ENCODE measurements at places on chromosomes 1 and 21.

- no peak for DNase-seq
Measured at GRCh38 chr1:26237230-26237966, 3.4 kb downstream of the CEP85 start.

DNA sequence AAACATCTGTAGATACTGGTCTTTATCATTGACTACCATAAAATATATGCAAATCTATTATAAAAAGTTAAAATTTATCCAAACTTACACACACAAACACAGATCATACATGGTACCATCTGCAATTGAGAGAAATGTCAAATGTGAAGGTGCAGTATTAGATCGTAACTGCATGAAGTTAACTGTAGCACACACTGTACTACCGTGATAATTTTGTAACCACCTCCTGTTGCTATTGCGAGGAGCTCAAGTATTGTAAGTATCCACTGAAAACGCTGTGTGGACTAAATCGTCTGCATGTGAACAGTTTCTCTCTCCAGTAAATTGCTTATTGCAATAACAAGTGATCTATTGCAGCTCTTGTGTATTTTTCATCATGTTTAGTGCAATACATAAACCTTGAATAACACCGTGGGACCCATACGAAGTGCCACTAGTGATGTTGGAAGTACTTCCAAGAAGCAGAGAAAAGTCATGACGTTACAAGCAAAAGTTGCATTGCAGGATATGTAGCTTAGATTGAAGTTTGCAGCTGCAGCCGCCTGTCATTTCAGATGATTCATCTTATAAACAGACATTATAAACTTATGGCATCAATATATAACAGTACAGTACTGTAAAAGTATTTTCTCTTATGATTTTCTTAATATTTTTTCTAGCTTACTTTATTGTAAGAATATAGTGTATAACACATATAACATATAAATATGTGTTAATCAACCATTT lies 172.9 kb downstream of the SDCCAG8 start:
- no peak for DNase-seq

DNA sequence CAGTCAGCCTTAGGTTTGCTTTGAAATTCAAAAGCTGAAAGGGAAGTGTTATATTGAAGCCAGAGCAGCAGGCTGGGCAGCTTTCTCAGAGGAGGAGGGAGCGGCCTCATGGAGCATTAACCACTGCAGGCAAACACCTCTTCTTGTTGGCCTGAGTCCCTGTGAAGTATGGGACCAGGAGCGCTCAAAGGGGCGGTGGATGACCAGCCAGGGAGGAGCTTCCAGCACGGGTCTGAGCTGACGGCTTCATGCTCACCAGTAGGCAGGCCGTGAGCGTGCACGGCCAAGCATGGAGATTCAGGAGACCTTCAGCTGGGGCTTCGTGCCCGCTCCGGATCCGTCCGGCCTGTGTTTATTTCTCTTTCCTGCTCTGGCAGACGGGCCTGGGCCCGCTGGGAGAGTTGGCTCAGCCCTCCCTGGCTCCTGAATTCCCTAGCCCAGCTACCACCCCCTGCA lies 245.2 kb downstream of the TRABD2B start:
- no peak for DNase-seq

DNA sequence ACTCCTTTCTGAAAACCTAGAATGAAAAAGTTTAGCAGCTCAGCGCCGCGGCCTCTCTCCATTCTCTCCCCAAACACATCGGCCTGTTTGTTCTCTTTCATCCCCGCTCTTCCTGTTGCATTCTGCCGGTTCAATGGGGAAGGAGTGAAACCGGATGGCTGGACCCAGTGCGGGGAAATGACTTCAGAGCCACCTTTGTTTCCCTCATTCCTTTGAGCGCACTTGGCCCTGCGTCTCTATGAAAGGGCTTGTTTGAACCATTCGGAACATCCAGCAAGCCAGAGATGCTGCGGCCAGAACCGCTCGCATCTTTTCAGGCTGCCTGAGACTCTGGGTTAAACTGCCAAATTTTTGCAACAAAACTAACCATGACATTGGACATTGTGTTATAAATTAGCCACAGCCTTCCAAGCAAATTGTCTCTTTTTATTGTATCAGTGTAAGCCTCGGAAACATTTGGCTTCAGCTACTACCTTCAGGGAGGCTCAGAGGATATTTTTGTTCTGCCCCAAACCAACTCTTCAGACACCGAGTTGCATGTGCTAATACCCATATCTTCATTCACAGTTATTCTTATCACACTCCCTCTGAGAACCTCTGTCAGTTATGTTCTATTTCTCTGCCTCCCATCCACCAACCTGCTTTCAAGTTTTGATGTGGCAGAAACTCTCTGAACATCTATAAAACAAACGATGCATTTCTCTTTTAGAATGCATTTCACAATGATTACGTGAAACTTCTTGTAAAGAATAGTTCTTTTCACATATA lies 5.1 kb upstream of the OLIG1 start:
- no peak for DNase-seq

- no peak for DNase-seq
Measured at GRCh38 chr1:110130989-110131388, 18.7 kb downstream of the UBL4B start.

All from GM13977 (cell line).